Activated naive CD4-positive, alpha-beta T cell treated with anti-CD3 and anti-CD28 coated beads for 36 hours (primary cell): ENCODE measurements at places on chromosomes 5 and 9. TPM values are rescaled to one million over a fixed set of nuclear protein-coding genes. Genes with fewer than 3 reads are reported as not detected.

GRCh38 chr5:40557501-40557900, 122.2 kb upstream of the PTGER4 start:
- no peaks in the 10 kb centered on the region for H3K27me3 ChIP-seq
- H3K36me3 ChIP-seq = no peaks in the 10 kb centered on the region

- peaks cover 11% of the 10 kb centered on the region for H3K27me3 ChIP-seq
- no peaks in the 10 kb centered on the region for H3K36me3 ChIP-seq
- H3K4me1 ChIP-seq = no peaks in the 10 kb centered on the region
- no peak overlapping the region for H3K4me3 ChIP-seq
These were observed 145.0 kb upstream of the SLC28A3 start for GRCh38 chr9:84485539-84485938.

DNA sequence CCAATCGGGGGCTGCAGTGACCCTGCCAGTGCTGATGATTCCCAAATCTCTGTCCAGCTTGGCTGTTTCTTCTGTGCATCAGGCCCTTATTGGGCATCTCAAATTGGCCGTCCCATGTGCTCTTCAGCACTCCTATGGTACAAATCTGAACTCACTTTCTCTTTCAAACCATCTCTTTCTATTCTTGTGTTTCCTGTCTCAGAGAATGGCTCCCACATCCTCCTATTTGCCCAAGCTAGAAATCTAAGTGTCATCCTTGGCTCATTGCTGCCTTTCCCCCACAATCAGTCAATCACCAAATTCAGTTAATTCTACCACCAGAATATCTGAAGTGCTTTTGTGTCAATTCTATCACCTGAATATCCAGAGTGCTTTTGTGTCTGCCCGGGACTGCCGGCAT, 336.6 kb downstream of the CWC27 start:
- no peaks in the 10 kb centered on the region for H3K36me3 ChIP-seq
- no peak for DNase-seq
- H3K4me3 ChIP-seq = no peak overlapping the region
- peaks cover 41% of the 10 kb centered on the region for H3K4me1 ChIP-seq

DNA sequence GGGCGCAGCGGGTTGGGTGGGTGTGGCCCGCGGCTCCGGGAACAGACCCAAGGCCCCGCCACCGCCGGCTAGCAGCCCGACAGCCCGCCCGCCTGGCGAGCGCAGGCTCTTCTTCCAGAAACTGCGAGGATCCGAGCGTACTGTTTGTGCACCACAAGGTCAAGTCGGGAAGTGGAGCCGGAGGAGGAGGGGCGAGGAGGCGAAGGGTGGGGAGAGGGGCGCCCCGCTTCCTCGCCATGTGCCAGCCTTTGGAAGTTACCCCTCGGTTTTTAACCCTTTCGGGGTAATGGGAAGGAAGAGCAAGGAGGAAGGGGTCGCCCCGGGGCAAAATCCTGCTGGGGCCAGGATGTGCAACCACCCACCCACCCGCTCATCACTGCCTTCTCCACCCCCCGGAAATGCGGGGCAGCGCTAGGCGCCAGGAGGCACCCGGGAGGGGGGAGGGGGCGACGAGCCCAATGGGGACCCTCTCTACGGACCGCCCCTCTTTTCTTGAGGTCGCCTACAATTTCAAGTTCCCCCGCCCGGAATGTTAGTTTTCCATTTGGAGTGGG, 1.1 kb upstream of the JADE2 start:
- H3K36me3 ChIP-seq = peaks cover 1% of the 10 kb centered on the region
- no peaks in the 10 kb centered on the region for H3K27me3 ChIP-seq
- peak; percentile 81 for DNase-seq
- peak overlapping the region; percentile 88 for H3K4me3 ChIP-seq
- peaks cover 22% of the 10 kb centered on the region for H3K4me1 ChIP-seq

Gene TAF1L
- not detected for total RNA-seq

DNA sequence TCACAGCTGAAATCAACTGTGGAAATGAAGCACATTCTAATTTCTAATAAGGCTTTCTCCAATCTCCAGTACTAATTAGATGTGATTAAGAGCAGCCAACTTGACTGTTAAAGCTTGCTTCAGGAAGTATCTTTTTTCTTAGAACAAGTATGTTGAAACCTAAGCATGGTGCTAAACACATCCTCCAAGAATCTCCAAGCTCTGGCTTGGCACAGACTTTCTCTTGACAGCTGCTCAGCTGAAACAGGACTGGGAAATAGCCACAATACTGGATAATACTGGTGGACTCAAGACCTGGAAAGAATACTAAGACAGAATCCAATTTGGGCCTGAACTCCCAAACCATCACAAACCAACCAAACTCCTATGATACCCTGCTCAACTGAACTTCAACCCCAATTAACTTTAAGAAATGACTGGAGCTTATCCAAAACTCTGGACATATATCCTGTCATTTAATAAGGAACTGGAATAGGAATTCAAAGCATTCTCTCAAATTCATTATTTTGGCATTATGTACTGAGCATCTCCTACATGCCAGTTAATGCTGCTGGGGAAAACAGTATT, 16.2 kb downstream of the PRKAA1 start:
- DNase-seq = no peak
- H3K27ac ChIP-seq = no peak overlapping the region
- H3K4me3 ChIP-seq = no peak overlapping the region
- peaks cover 7% of the 10 kb centered on the region for H3K36me3 ChIP-seq
- no peaks in the 10 kb centered on the region for H3K27me3 ChIP-seq
- H3K4me1 ChIP-seq = peaks cover 36% of the 10 kb centered on the region

- H3K36me3 ChIP-seq = peaks cover 34% of the 10 kb centered on the region
- no peak overlapping the region for H3K27ac ChIP-seq
- peaks cover 2% of the 10 kb centered on the region for H3K4me1 ChIP-seq
- no peaks in the 10 kb centered on the region for H3K27me3 ChIP-seq
These were observed 46.4 kb downstream of the DMXL1 start for GRCh38 chr5:119117237-119117636.

- H3K27me3 ChIP-seq = no peaks in the 10 kb centered on the region
- peak overlapping the region; percentile 73 for H3K27ac ChIP-seq
- no peak for DNase-seq
- peaks cover 66% of the 10 kb centered on the region for H3K4me1 ChIP-seq
- peaks cover 56% of the 10 kb centered on the region for H3K36me3 ChIP-seq
These were observed 8.1 kb upstream of the PRR7 start for GRCh38 chr5:177438468-177438867.

GRCh38 chr5:143057580-143057999, 287.4 kb downstream of the ARHGAP26 start:
- peaks cover 63% of the 10 kb centered on the region for H3K4me1 ChIP-seq
- no peak for DNase-seq
- peaks cover 26% of the 10 kb centered on the region for H3K36me3 ChIP-seq
- H3K4me3 ChIP-seq = no peak overlapping the region

Gene TLX3
- not detected for total RNA-seq

- no peaks in the 10 kb centered on the region for H3K36me3 ChIP-seq
- no peak overlapping the region for H3K4me3 ChIP-seq
- no peak for DNase-seq
- H3K27me3 ChIP-seq = no peaks in the 10 kb centered on the region
- no peaks in the 10 kb centered on the region for H3K4me1 ChIP-seq
These were observed 73.8 kb downstream of the HCN1 start for GRCh38 chr5:45622365-45622764.

- peak; percentile 75 for DNase-seq
- peak overlapping the region; percentile 84 for H3K27ac ChIP-seq
- peaks cover 3% of the 10 kb centered on the region for H3K36me3 ChIP-seq
- no peaks in the 10 kb centered on the region for H3K27me3 ChIP-seq
- H3K4me1 ChIP-seq = peaks cover 33% of the 10 kb centered on the region
These were observed 21.3 kb downstream of the CCDC69 start for GRCh38 chr5:151202381-151203139.

Gene SPATA24
- 7.4 TPM for total RNA-seq

GRCh38 chr9:14670718-14671117, 22.5 kb downstream of the ZDHHC21 start:
- no peak overlapping the region for H3K27ac ChIP-seq
- no peak overlapping the region for H3K4me3 ChIP-seq
- peaks cover 9% of the 10 kb centered on the region for H3K36me3 ChIP-seq
- peaks cover 9% of the 10 kb centered on the region for H3K4me1 ChIP-seq

- no peak overlapping the region for H3K27ac ChIP-seq
- no peaks in the 10 kb centered on the region for H3K36me3 ChIP-seq
- no peak for DNase-seq
- H3K4me3 ChIP-seq = no peak overlapping the region
These were observed 41.1 kb downstream of the LAMC3 start for GRCh38 chr9:131049829-131050715.

Gene SAPCD2
- 3.9 TPM for total RNA-seq
